AG09319 (cell line): ENCODE measurements at places on chromosomes 4 and X.

GRCh38 chrX:38803243-38803587 is 2.0 kb downstream of the MID1IP1 start:
- DNase-seq = no peak

DNA sequence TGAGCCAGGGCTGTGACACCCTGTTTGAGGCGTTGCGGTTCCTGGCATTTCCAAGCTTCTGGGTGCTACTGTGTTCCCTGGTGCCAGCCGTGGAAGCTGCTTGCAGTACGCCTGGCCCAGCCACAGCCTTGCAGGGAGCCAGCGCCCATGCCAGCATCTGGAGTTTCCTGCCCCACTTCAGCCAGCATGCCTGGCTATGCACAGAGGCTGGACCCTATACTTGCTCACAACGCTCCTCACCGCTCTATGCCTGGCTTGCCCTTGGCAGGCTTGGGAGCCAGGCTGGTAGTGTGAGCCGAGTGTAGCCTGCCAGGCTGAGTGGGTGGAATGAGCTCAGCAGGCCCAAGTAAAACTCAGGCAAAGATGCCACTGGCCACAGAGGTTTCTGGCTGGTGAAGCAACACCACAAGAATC is 22.4 kb downstream of the PRRG1 start:
- DNase-seq = no peak

- DNase-seq = no peak
These were observed 56.2 kb downstream of the GPRIN3 start for GRCh38 chr4:89251396-89251795.

DNA sequence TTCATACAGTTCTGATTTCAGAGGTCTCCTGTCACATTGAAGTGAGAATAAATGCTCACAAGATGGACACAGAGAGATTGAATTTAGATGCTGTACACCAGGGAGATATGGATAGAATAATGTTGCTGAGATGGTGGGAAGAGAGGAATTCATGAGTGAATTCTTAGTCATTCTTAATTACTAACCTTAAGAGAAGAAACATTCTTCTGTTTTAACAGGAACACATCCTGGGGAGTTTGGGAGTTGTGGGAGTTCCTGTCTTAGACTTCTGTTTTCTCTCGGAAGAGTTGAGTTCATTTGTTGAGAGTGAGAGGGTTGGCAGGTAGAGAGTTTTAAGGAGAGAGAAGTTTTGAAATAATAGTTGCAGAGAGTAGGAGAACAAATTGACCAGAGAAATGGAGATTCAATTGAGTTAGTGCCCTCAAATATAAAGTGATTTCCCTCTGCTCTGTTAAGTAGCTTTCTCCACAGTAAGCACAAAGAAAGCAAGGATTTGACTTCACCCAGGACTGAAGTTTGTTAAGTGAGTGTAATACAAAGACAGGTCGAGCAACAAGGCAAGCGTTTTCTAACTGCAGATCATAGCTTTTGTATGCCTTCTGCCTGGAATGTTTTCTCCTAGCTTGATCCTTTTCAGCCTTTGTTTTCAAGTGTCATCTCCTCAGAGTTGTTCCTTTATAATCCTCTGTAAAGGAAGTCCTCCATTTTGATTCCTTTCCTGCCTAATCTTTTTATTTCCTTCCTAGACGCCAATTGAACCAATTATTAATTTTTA is 205.9 kb downstream of the RAPGEF2 start:
- no peak for DNase-seq

DNA sequence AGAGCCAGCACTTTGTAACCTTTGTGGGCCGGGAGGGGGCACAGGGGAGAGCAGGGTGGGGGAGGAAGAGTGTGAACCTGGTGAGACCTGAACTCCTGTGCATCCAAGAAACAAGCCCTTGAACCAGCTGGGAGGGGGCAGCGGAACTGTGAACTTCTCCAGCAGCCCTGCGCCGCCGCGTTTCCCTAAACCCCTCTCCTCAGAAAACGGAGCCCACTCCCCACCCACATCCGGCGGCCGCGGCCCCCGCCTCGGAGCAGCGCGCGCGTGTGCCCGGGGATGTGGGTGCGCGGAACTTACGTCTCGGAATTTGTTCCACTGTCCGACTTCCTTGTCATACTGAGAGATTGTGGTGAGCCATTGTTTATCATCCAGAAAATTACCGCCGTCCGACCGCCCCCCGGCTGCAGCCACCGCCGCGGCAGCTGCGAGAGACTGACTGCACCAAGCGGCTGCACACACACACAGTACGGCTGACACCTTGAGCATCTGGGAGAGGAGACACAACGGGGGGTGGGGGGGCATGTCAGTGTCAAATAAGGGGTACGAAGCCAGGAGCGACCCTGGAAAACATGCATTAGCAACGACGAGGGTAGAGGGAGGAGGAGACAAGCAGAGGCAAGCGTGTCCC is 494 bp downstream of the SPOCK3 start:
- no peak for DNase-seq

GRCh38 chrX:109472939-109473735 is 8.7 kb downstream of the GUCY2F start:
- no peak for DNase-seq

GRCh38 chrX:152899111-152899873 is 1.4 kb downstream of the ZNF185 start:
- no peak for DNase-seq

GRCh38 chrX:13955095-13955647 is 74.5 kb downstream of the GEMIN8 start:
- no peak for DNase-seq

DNA sequence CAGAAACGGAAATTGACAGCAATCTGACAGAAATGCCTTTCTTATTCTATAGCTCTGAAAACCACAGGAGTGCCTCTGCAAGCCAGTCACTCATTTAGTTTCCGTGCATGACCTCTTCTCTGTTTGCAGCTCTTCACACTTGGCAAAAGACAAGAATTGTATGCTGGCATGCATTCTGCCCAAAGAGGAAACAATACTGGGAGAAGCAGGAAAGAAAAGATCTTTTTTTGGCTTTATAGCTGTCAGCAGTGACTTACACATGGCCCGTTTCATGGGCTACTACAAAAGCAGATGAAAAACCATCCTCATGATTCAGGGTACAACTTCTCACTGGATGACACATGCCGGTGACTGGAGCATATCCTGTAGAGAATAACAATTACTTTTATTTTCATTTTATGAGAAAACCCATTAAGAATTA is 249.4 kb downstream of the ADAMTS3 start:
- DNase-seq = no peak

DNA sequence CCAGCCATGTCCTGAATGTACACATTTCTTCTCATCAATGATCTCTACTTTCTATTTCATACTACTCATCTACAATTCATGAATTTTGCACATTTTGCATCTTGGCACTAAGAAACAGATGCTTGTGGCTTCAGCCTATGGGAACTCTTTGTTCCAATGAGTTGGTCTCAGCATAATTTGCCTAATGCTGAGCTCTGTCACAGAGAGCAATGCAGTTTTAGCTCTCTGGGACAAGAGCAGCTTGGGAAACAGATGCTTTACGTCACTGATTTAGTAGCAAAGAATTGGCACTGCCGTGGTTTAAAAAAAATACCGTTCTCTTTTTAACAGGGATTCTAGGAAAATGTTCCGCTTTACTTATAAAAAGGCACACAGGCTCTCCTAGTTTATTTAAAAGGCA is 162.4 kb downstream of the WDFY3 start:
- DNase-seq = no peak

DNA sequence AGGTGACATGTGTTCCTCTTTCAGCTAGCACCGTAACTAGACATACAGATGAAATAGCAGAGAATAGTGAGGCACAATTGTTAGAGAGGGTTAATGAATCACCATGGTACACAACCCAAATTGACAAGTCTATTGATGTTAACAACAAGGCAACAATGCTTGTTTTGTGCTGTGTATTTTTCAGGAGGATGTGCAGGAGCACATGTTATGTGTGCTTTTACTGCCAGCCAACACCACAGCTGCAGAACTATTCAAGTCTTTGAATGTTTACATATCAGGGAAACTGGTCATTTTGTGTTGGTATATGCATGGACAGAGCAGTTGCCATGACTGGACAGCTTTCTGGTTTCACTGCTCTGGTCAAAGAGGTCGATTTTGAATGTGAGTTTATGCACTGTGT is 32.8 kb downstream of the STBD1 start:
- DNase-seq = no peak

GRCh38 chr4:183370786-183371185 is 48.6 kb upstream of the CLDN24 start:
- DNase-seq = no peak

GRCh38 chr4:1164040-1164439 is 8.3 kb downstream of the SPON2 start:
- no peak for DNase-seq

- no peak for DNase-seq
These were observed 123.4 kb upstream of the GUCY1A1 start for GRCh38 chr4:155543126-155543765.

DNA sequence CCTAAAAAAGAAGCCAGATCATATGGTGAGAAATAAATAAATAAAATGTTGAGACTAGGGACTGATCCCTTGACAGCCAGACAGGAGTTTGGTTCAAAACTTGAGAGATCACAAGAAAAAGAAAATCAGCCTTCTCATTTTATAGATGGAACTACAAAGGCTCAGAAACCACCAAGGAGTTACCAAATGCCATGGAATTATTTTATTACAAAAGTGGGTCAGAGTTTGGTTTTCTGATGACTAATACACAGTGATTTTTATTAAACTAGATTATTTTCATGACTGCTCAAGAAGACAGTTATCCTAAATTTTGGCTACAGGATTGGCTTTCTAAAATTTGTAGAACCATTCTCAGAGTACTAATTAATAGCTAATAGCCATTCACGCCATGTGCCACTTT is 6.2 kb downstream of the CXCL1 start:
- DNase-seq = no peak
